ENCODE measurements at places on chromosomes 3 and 15. TPM values are rescaled to one million over a fixed set of nuclear protein-coding genes. Genes with fewer than 3 reads are reported as not detected.

SPATA12 gene
- total RNA-seq: 0.17 TPM

CASR gene
- total RNA-seq: not detected

APBA2 gene
- total RNA-seq: 18.5 TPM

AMIGO3 gene
- total RNA-seq: 1.0 TPM

KBTBD13 gene
- total RNA-seq: not detected

TTBK2 gene
- total RNA-seq: 14.3 TPM

CSK gene
- total RNA-seq: 87.8 TPM

RARB gene
- 1.5 TPM for total RNA-seq

SLC24A5 gene
- not detected for total RNA-seq

SLC35A5 gene
- total RNA-seq: 33.7 TPM

ATP8B4 gene
- total RNA-seq: 1.7 TPM

CEMIP gene
- 0.85 TPM for total RNA-seq

CSPG4 gene
- 0.19 TPM for total RNA-seq

EFCC1 gene
- total RNA-seq: 12.1 TPM

STRC gene
- not detected for total RNA-seq

RGMA gene
- total RNA-seq: 0.47 TPM

GOLGA6L6 gene
- not detected for total RNA-seq

TEX55 gene
- not detected for total RNA-seq

ZIC4 gene
- total RNA-seq: not detected

C3orf20 gene
- total RNA-seq: not detected

CPNE9 gene
- not detected for total RNA-seq

VWA5B2 gene
- 0.05 TPM for total RNA-seq

SH3GL3 gene
- total RNA-seq: not detected

SPESP1 gene
- 4.6 TPM for total RNA-seq

CCDC13 gene
- 0.28 TPM for total RNA-seq

KCNAB1 gene
- 0.17 TPM for total RNA-seq

HGD gene
- total RNA-seq: 0.60 TPM

Data from dermis blood vessel endothelial cell (primary cell).